ENCODE measurements at places on chromosomes 7 and 10. TPM values are rescaled to one million over a fixed set of nuclear protein-coding genes. Genes with fewer than 3 reads are reported as not detected.

GRCh38 chr10:130362308-130362761, 226.1 kb downstream of the GLRX3 start:
- DNase-seq = no peak

Gene CDC14C
- not detected for total RNA-seq

DNA sequence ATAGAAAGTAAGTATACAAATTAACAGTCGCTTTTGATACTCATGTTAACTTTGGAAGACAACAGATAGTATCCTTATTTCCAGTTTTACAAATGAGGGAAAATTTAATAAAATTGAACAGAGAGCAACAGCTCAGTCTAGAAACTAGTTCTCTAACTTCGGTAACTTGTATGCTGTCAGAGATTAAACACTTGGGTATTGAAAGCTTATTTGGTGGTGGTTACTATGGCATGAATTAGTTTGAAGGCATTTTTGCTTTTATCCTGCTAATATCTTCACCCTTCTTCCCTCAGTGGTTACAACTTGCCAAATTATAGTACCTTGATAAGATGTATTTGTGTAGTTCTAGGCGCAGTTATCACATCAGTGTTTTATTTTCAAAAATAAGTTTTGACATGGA, 7.2 kb downstream of the WAC start:
- DNase-seq = no peak

- no peak for DNase-seq
These were observed 42.3 kb downstream of the SH2D4B start for GRCh38 chr10:80579849-80580637.

- DNase-seq = no peak
These were observed 23.4 kb downstream of the FRMPD2 start for GRCh38 chr10:48251152-48251524.

GRCh38 chr7:149415391-149416071, 45.3 kb downstream of the ZNF777 start:
- DNase-seq = no peak

Gene CYP3A5
- 81.2 TPM for total RNA-seq

Gene PDCD4
- total RNA-seq = 118 TPM

DNA sequence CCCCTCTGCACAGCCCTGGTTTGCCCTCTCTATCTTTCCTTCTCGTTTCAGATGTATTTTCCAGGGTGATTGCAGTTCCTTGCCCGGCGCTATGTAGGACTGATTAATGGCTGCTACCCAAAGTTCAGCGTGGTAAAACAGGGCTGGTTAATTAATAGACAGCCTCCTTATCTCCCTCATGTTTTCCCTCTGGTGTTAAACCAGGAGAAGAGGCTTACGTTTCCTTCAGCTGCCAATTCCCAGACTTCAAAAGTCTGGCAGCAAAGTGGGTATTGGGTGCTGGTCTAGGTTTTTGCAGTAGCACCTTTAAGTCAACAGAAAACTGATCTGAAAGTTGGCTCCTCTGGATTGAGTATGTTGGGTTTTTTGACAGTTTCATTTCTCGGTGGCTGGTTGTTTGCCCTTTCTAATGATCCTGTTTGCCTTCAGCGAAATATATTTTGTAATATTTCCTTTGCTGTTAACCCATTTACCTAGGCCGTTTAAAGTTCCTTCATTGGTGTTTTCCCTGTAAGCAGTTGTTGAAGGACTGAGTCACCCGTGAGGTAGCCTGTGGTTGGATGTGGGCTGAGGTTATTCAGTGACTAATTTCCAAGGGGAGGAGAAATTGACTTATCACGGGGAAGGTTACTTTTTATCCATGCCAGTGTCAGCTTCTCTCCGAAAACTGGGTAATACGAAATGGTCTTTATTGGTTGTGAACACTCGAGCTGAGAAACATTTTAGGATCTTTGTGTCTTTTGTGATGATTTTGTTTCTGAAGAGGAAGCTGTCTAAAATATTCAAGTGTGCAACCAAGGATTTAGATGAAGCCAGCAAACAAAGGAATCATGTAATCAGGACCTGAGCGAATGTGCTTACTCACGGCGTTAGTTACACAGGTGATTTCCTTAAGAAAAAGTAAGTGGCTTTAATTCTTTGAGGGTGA, 257.2 kb downstream of the KIAA1217 start:
- DNase-seq = no peak

DNA sequence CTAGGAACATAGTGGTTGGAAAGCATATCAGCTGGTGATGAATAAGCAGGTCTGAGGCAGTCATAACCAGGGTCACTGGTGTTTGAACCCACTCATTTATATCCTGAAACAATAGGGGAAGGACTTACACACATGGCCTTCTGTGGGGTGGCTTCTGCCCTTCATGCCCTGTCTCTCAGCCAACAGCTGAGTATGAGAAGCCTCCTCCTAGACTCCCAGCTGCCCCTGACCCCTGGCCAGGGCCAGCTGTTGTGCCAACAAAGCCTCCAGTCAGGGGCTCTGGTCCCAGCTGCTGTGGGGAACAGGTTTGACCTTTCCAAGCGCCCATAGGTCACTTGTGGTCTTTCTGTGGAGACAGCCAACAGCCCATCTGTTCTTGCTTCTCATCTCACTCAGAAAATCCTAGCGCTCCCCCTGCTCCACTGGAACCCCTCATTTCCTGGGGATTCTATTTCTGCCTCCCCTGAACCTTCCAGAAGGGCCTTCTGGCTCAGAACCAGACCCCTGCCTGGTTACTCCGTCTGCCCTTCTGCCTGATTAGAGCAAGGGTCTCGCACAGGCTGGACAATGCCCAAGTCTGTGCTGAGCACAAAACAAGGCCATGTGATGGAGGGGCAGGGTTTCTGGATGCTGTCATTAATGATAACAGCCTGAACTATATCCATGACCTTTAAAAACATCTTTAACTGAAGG, 9.7 kb upstream of the PURB start:
- no peak for DNase-seq

Gene TMEM196
- total RNA-seq = not detected

Gene TRIM56
- 12.3 TPM for total RNA-seq

DNA sequence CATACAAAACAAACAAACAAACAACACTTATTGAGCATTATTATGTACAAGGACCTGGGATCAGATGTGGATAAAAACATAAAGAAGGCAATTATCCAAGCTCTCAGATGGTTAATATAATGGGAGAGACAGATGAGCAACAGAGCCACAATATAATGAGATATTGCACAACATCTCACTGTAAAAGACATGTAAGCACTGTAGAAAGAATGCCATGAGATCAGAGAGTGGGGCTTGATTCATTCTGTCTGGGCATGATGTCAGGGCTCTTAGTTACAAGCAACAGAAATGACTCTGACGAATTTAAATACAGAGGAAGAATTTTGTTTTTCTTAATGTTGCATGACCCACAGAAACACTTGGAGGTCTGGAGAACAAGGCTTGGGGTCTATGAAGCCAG, 164.7 kb upstream of the PLXDC2 start:
- no peak for DNase-seq

GRCh38 chr10:68086910-68087684, 12.0 kb upstream of the HERC4 start:
- DNase-seq = no peak

- no peak for DNase-seq
These were observed 62.1 kb upstream of the EFCAB10 start for GRCh38 chr7:105643384-105643783.

Gene RAB19
- not detected for total RNA-seq

Gene FAM25A
- 57.1 TPM for total RNA-seq

Gene OR2A7
- total RNA-seq = 3.4 TPM

Gene COMTD1
- 110 TPM for total RNA-seq

- no peak for DNase-seq
These were observed 69.1 kb upstream of the WAC start for GRCh38 chr10:28463676-28464395.

GRCh38 chr7:143379611-143380259, 1.4 kb upstream of the ZYX start:
- no peak for DNase-seq

GRCh38 chr7:87499494-87499893, 24.0 kb upstream of the ABCB4 start:
- DNase-seq = no peak

DNA sequence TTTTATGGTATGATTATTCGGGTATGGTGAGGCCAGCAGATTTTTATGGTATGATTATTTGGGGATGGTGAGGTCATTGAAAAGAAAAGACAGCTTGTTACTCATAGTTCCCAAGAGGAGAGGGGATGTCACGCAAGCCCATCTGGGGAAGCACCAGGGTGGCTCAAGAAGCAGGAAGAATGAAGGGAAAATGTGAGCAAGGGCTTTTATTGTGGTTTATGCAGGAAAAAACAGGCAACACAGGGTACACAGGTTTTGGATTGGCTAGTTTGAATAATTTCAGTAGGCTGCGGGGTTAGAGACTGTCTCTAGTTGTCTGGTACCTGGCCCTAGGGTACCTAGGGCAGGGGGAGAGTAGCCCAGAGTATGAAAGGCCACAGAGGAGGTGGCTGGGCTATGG, 26.8 kb upstream of the DGKI start:
- DNase-seq = no peak

DNA sequence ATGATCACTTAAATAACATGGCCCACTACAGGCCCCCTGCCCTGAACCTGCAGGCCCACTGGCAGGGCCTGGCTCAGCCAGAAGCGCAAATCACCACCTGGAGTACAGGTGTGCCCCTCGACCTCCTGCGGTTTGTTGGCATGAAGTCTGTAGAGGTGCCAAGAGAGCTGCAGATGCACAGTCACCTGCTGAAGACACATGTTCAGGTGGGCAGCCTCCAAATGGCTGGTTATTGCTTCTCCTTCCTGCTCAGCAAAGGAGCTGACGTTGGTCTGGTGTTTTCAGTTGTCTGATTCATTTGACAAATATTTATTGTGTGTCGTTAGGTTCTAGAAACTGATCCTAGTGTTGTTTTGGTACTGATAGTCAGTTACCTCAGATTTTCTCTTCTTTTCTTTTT, 29.0 kb downstream of the DHTKD1 start:
- DNase-seq = no peak

DNA sequence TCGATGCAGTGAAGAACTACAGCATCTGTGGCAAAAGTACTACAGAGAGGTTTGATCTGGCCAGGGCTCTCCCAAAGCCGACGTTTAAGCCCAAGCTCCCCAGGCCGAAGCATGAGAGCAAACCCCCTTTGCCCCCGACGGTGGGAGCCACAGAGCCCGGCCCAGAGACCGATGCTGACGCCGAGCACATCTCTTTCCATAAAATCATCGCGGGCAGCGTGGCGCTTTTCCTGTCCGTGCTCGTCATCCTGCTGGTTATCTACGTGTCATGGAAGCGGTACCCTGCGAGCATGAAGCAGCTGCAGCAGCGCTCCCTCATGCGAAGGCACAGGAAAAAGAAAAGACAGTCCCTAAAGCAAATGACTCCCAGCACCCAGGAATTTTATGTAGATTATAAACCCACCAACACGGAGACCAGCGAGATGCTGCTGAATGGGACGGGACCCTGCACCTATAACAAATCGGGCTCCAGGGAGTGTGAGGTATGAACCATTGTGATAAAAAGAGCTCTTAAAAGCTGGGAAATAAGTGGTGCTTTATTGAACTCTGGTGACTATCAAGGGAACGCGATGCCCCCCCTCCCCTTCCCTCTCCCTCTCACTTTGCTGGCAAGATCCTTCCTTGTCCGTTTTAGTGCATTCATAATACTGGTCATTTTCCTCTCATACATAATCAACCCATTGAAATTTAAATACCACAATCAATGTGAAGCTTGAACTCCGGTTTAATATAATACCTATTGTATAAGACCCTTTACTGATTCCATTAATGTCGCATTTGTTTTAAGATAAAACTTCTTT, 2.3 kb downstream of the LRRTM3 start:
- DNase-seq = no peak

DNA sequence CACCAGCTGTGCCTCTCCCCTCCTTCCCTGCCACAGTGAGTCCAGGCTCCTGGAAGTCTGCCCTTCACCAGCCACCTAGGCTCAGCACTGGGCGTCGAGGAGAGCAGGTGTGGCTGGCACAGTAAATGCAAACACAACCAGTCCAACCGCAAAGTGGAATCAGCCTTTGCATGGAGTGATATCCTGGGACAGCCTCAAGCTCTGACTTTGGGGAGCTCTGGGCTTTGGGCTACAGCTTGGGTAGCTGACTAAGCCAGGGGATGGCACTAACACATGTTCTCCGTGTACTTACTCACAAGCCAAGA, 312.4 kb downstream of the KCNMA1 start:
- DNase-seq = no peak

DNA sequence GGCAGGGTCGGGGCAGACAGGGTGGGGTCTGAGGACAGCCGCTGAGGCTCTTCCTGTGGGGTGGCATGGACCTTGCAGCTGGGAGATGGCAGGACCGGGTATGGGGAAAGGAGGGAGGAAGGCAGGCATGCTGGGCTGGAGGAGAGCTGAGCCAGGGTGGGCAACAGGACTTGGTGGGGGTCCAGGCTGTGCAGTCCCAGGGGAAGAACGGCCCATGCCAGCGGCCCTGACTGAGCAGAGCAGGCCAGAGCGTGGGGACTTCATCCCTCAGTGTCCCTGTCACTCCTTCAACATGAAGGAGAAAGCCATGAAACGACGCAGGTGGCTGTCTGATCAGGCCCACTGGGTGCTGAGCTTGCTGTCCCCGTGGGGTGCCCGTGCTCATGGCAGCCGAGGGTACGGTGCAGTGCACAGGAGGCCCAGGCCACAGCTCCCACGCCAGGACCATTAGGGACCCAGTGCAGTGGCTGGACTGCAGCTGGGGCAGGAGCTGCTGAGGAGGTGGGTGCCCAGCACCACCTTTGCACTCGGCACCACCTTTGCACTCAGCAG, 519.6 kb downstream of the PTPRN2 start:
- no peak for DNase-seq

DNA sequence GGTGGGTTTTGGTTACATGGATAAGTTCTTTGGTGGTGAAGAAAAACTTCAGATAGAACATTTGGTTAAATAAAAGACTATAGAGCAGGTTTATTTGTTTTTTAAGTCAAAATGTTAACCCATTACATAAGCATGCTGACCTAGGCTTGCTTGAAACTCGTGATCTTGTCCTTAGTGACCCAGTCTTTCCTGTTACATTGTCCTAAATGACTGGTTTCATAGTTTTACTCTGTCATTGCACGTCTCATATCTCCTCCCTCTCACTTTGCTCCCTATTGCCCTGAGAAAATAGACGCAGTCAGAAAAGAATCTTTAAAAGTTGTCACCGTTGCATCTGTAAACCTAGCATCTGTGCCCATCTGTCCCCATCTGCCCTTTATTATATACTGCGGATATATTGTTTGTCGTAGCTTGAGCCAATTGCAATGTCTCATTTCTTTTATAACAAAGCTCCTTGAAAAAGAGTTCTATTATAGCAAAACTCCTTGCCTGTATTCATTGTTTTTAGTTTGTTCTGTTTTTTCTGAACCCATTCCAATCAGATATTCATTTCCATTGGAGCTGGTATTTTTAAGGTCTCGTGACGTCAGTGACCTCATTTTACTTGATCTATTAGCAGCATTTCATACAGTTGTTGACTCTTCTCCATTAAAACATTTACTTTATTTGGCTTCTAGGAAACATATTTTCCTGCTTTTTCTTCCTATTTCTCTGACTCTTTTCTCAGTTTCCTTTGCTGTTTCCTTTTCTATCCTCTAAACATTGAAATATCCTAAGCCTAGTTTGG, 57.3 kb downstream of the HELLS start:
- DNase-seq = no peak

Gene SEMA3D
- total RNA-seq = 0.15 TPM
